CD8-positive, alpha-beta T cell (primary cell): ENCODE measurements at places on chromosomes 1 and 21.

- peak; percentile 78 for DNase-seq
Observed at GRCh38 chr1:224182866-224183590, at the start of gene DEGS1. Gene DEGS1 (plus strand): TSS chr1:224183240. CDS start chr1:224183337, 97 bp downstream.

DNA sequence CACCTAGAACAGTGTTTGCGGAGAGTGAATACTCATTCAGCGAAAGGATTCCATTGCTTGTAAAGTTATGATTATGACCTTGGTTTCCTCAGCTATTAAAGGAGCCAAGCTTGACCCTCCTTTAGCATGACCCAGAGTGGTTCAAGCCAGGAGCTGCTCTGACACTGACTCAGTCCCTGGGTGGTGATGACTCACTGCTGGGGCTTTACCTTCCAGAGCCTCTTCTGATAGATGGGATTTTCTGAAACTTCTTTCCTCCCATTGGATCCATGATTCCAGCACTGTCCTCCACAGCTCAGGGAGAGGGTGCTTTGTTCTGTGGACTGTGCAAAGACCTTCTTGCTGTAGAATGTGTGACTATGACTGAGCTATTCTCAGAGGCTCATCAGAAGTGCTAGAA lies 77.4 kb downstream of the S1PR1 start:
- no peak for DNase-seq

GRCh38 chr1:170296642-170297041 lies 150.9 kb downstream of the NTMT2 start:
- DNase-seq, result no peak

- DNase-seq, result no peak
Observed at GRCh38 chr1:53135735-53136114, 6.7 kb downstream of the SLC1A7 start.

DNA sequence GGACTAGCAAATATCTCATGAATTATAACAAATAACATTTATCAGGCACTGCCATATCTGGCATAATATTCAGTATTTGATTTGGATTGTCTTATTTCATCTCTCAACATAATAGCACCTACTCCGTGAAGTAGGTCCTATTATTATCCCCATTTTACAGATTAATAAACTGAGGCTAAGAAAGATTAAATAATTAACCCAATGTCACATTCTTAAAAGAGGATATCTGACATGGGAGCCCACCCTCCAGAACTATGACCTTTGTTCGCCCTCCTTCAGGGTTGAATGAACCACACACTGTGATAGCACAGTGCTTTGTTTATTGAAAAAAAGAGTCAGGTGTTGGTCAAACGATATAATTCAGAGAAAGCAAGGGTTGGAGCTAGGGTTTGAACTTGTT lies 19.4 kb upstream of the MAGI3 start:
- DNase-seq, result no peak

- no peak for DNase-seq
Observed at GRCh38 chr1:212595229-212595628, 13.3 kb upstream of the ATF3 start.

GRCh38 chr1:205528446-205528886 lies 24.0 kb downstream of the CDK18 start:
- DNase-seq, result no peak

DNA sequence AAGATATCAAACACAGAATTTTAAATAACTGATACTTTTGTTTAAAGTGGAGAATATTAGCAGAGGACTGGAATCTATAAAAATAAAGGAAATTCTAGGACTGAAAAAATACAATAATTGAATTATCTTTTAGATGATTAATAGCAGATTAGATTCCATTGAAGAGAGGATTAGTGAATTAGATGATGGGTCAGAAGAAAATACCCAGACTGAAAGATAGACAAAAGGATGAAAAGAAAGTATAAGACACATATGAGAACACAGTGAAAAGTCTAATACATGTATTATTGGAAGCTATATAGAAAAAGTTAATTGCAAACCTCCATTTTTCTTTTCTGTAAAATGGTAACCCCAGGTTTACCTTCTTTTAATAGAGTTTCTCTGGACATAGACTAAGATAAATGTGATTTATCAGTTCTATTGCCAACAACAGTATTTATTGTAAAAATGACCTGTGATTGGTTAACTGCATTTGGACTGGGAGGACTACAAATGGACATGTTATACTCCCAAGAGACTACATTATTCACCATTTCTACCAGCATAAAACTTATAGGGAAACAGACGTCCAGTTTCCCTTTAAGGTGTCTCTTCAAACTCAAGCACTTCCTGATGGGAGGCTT lies 11.0 kb downstream of the PRKAA2 start:
- no peak for DNase-seq

DNA sequence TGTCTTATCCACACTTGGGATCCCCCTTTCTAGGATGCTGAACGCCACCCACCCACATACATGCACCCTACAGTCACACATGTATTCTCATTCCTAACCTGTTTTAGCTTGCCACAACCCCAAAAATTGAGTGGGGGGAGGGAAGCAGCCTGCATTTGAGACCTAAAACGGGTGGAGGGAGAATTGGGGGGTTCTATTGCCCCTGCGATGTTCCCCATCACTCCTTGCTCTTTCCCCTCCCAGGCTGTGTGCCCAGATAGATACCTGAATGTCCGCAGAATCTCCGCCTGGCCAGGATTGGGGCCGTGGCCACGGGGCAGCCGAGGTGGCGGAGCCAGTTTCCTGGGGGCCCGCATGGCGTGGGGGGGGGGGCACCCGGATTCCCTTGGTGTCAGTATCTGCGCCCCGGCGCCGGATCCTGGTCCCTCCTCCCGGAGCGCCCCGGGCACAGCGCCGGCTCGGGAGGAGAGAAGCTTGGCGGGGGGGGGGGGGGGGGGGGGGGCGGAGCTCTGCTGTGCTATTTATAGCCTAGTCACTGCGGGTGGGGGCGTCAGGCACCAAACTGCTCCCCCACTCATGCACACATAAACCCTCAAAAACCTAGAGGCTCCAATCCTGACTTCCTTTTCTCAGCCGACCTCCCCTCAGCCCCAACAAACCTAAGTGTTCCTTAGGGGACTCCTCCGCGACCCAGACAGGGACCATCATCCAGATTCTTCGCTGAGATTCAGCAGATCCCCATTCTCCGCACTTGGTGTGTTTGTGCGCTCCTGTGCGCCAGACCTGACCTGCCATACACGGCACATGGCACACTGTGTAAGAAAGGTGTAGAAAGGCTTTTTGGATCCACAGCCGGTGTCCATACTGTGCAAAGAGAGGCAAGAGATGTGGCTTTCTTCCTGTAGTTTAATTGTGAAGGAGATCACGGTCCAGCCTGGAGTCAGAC lies 1.9 kb downstream of the ANKRD34A start:
- DNase-seq, result peak; percentile 61

DNA sequence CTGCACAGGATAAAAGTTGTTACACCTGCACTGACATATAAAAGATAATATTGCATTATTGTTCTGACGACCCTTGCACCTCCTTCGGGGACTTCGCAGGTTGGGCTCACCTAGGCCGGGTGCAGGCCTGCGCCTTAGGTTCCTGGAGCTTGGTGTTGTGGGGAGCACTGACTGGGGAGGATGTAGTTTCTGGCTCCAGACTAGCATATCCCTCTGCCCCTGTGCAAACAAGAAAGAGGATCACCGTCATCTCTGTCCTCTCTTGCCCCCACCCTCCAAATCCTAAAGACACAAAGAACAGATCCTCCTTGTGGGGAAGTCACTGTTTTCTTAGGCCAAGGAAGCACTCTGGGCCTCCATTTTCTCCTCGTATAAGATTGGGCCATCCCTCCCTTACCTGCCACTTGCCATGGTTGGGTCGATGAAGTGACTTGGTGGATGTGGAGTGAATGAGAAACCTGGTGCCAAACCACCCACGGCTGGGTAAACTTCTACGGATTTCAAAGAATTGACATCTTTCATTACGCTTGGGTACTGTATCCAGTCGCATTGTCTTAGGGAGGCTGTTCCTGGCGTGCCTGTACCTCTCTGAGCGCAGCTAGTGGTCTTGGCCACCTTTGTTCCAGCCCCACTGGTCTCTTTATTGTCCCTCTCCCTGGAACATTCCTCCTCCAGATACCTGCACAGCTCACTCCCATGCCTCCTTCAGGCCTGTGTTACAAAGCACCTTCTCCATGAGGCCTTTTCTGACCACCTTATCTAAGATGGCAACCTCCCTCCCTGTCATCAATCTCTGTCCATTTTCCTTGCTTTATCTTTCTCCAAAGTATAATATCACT lies 34.4 kb upstream of the PKP1 start:
- DNase-seq, result no peak

DNA sequence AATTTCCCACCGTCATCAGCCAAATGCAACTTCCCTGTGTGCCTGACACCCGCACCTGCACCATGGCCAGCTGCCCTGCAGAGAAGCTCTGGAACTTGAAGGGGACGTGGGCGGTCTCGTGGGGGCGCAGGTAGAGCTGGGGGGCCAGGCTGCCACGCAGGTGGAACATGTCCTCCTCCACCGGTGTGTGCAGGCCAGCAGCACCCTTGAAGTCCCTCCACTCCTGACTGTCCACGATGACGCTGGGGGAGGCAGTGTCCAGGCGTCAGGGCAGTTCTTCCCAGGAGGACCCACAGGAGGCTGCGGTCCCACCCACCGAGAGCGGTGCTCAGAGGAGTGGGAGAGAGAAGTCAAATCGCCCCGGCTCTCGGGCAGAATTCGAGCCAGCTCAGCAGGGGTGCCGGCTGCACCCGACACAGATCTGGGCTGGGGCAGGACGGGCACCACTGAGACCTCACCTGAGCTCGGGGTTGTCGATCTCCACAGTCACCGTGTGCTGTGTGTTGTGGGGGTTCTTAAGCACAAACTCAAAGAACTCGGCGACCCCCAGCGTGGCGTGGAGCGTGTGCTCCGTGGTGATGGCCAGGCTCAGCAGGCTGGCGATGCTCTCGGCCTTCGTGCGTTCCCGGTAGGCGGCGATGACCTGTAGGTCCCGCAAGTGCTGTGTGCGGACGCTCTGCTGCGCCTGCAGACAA lies 117.7 kb downstream of the NPHP4 start:
- DNase-seq, result no peak

- no peak for DNase-seq
Observed at GRCh38 chr21:29018540-29018939, 609 bp downstream of the RWDD2B start.

- DNase-seq, result no peak
Observed at GRCh38 chr1:29062157-29062942, 61.4 kb downstream of the TMEM200B start.

GRCh38 chr1:5728663-5729355 lies 263.4 kb downstream of the NPHP4 start:
- DNase-seq, result no peak

DNA sequence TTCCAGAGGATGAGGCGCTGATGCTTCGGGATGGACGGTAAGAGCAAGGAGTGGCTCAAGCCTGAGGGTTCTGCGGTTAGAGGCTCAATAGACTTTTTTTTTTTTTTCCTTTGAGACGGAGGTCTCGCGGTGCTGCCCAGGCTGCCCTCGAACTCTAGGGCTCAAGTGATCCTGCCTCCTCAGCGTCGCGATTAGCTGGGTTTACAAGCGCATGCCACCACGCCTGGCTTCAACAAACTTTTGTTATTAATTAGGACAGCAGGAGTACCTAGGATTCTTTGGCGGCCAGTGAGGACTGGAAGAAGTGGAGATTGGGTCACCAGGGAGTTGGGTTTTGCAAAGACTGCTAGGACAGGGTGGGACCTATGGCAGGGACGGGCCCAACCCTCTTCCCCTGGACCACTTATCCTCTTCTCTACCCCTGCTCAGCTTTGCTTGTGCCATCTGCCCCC lies 587 bp downstream of the SCNM1 start:
- DNase-seq, result no peak

DNA sequence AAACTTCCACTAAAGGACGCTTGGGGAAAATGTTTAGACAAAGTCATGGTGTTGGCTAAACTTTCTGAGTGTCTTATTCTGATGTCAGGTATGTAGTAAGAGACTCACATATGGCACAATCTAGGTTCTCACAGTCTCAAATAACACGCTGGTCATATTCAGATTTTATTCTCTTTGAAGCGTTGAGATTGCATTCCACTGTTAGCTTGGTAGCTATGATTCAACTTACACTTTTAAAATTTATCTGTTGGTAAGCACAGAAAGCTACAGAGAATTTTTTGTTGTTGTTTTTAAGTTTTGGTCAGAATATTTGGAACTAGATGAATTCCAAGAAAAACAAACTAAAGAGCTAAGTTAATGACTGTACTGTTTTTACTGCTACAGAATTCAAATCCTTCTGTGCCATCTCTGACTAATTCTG lies 126.7 kb downstream of the PRRX1 start:
- DNase-seq, result no peak

DNA sequence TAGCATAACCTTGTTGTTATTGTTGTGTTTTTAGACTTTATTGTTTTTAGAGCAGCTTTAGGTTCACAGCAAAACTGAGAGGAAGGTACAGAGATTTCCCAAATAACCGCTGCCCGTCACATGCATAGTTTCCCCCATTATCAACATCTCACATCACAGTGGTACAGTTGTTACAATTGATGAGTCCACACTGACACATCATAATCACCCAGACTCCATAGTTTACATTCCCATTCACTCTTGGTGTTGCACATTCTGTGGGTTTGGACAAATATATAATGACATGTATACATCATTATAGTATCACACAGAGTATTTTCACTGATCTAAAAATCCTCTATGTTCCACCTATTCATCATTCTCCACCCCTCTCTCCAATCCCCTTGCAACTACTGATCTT lies 25.9 kb upstream of the TOR3A start:
- no peak for DNase-seq

GRCh38 chr1:158793604-158794003 lies 12.6 kb upstream of the OR6N2 start:
- DNase-seq, result peak; percentile 55

DNA sequence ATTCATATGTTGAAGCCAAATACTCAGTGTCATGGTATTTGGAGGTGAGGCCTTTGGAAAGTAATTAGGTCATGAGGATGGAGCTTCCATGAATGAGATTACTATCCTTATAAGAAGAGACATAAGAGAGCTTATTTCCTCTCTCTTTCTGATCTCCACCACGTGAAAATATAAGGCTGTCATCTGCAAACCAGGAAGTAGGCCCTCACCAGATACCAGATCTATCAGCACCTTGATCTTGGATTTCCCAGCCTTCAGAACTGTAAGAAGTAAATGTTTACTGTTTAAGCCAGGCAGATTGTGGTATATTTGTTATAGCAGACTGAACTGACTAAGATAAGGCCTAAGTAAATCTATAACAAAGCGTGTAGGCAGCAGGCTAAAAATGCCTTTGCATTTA lies 25.3 kb downstream of the RBM11 start:
- DNase-seq, result no peak

DNA sequence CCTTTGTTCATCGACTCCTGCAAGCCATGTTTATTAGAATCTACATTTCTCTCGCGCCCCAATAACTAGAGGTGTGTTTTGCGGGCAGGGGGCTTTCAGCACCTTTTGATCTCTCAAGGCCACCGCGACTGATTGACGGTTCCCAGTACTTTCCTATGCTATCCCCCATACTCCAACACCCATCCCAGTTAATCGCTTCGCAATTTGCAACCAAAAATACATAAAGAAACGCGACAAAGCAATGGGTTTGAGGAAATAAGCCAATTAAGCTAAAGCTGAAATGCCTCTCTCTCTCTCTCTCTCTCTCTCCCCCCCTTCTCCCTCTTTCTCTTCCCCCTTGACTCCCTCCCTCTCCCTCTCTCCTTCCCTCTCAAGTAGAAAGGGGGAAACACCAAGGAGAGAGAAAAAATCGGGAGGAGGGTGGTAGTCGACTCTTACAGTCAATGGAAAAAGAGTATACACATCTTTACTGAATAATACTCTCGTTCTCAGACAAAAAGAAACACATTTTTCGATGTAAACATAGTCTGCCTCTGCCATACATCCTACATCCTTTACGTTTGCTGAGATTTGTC lies 128.0 kb upstream of the DPYD start:
- no peak for DNase-seq
